ENCODE measurements at places on chromosomes 6 and 20.

DNA sequence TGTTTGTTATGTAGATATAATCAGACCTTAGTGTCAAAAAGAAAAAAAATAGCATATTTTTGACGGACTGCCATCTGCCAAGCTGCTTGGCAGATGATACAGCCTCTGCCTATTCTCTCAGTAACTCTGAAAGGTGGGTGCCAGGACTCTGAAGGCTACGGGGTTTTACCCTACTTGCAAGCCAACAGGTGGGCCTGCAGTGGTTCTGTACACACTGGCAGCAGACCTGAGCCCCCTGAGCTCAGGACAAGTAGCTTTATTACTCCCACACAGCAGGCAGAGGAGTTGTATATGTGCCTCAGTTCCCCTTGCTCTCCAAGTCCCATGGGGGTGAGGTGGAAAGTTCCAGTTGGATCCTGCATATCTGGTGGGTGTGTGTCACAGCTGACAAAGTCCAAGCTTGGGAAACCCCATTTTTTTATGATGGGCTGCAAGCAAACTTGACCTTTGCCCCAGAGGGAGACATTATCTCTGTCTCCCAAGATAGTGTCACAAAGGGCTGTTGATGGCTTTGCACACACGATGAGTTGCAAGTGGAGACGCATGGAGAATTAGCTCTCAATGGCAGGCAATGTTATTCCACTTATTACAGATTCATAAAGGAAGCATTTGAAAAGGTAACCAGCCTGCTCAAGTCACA, 20.5 kb upstream of the AFDN start:
- no peak for DNase-seq

- no peak for DNase-seq
Measured at GRCh38 chr6:78076371-78076770, 423.5 kb downstream of the MEI4 start.

GRCh38 chr6:135227349-135227748, 46.2 kb downstream of the MYB start:
- no peak for DNase-seq

DNA sequence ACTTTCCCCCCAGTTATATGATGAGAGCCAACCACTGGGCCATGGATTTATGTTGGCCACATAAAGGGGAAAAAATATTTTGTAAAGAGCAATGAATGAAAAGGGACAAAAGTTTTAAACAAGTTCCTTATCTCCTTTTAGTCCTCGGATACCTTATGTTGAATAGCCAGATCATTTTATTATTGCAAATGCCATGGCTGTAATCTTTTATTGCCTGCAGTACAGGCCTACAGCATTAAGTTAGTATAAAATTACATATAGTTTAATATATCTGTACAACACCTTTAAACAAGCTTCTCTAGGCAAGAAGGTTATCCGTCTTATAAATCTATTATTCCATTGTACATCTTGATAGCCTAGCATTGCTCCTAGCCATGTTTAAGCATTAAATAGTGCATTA, 93.9 kb upstream of the SLC35B3 start:
- DNase-seq: no peak

GRCh38 chr6:147837540-147837939, 329.1 kb downstream of the SAMD5 start:
- no peak for DNase-seq

DNA sequence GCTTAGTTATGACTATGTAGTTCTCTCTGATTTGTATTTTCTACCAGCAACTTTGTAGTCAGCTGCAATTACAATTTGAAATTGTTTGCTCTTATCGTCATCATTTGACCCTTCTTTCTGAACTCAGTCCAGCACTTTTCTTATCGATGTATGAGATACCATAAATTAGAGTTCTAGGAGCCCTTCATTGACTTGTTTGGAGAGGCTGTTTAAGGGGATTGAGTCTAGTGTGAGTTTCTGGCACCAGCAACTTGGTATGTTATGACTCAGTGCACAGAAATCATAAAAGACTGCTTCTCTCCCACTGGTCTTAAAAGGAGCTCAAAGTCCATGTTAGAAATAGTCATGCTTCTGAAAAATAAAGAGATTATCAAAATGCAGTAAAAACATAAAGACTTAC, 190.3 kb downstream of the TENT5A start:
- no peak for DNase-seq

GRCh38 chr6:52076791-52077179, 10.6 kb downstream of the PKHD1 start:
- no peak for DNase-seq

GRCh38 chr6:21748343-21749056, 154.9 kb downstream of the SOX4 start:
- peak; percentile 86 for DNase-seq

GRCh38 chr20:57592263-57593092, 27.7 kb downstream of the ZBP1 start:
- no peak for DNase-seq

GRCh38 chr6:147071776-147072175, 132.4 kb upstream of the STXBP5 start:
- no peak for DNase-seq

DNA sequence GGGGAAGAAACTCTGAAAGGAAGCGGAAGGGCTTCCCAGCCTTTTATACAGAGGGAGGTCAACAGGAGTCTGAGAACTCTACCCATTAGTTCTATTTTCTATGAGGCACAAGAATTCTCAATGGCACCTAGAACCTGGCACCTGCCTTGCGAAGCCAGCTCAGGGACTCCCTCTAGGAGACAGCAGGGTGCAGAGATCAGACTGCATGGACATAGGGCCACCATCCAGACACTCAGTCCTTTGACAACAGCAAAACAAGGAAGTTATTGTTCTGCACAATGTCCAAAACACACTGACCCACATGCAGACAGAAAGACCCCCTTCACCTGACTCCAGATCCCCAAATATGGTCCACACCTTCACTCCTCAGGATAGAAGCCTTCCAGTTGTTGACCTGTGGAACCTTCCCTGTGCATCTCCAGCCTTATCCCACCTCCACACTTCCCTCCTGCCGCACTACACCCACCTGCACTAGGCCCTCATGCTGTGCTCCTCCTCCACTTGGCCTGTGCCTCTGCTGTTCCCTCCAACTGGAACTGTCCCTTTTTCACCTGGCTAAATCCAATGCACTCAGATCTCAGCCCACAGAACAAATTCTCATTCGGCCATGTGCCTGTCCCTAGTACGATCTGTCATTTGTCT, 27.8 kb downstream of the ACSS1 start:
- no peak for DNase-seq

DNA sequence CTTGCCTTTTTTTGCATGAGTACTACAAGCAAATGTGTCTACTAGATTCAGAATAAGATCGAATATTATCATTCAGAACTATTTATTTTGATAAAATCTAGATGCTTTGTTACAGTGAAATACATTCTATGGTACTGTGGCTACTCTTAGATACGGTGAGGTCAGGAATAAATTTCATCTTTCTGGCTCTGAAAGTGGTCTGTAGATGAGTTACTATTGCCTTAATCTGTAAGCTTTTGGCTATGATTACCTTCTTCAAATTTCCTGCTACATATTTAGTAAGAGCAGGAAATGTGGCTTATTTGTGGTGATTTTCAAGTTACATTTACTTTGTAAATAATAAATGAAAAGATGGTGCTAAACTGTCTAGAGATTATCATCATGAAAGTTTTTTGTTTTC, 50.0 kb downstream of the SCAF8 start:
- no peak for DNase-seq

- DNase-seq: no peak
Measured at GRCh38 chr6:30544666-30545272, 11.5 kb downstream of the GNL1 start.

GRCh38 chr6:11108726-11109125, 2.8 kb downstream of the ERVFRD-1 start:
- no peak for DNase-seq

DNA sequence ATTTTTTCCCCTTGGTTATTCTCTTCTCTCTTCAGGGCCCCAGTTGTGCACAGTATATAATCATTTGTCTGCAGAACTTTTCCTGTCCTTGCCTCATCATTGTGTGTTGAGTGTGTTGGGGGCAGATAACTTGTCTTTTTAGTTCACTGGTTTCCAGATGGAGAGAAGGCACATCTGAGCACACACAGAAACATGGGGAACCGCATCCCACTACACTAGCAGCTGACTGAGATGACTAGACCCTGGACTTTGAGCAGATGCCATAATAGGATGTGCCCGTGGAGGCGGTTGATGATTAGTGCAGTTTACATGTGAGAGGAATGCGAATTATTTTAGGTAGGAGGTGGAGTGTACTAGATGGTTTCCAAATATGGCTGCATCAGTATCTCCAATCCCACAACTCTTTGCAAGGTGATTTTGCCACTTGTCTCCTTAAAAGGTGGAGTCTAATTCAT, 26.5 kb upstream of the SH3BGRL2 start:
- no peak for DNase-seq

DNA sequence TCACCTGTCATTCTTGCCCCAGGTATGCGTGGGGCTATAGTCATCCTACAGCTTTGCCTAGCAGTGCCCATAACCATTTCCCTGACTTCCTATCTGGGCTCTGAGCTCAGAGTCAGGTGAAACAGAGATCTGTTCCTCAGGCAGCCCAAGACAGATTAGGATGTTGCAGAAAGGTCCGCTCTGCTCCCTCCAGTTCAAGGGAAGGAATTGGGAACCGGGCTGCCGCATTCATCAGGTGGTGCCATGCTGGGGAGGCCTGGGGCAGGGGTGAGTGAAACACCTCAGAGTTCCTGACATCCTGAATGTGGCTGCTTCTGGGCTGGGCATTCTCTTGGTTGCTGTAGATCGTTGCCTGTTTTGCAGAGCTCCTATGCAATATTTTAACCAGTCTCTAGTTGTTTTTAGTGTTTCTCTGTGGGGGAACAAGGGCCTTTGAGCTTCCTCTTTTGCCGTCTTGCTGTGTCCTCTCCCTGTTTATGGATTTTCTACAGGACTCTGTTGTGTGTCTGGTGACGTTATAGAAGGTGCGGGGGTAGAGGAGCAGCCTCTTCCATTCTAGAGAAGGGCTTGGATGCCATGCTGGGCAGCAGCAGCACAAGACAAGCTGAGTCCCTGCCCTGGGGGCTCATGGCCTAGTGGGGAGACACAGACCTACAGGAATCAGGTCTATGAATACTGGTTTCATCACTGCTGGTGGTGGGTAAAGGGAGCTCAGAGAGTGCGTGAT, 9.2 kb downstream of the ENTPD6 start:
- DNase-seq: no peak
